ENCODE measurements at places on chromosomes 3 and 15. TPM values are rescaled to one million over a fixed set of nuclear protein-coding genes. Genes with fewer than 3 reads are reported as not detected.

Gene KATNBL1
- 17.3 TPM for total RNA-seq

Gene TRIM42
- total RNA-seq, result not detected

Gene MYLK
- 524 TPM for total RNA-seq

Gene SCN11A
- not detected for total RNA-seq

Gene TPM1
- total RNA-seq, result 394 TPM

Gene MKRN2
- total RNA-seq, result 29.8 TPM

Gene PLCB2
- under 0.01 TPM for total RNA-seq

Gene ITIH3
- total RNA-seq, result not detected
